ENCODE measurements at places on chromosomes 11 and 22. TPM values are rescaled to one million over a fixed set of nuclear protein-coding genes. Genes with fewer than 3 reads are reported as not detected.

INS gene
- not detected for total RNA-seq

ANO5 gene
- not detected for total RNA-seq

PDGFD gene
- total RNA-seq: 0.11 TPM

CADM1 gene
- total RNA-seq: 49.0 TPM

ARFGAP3 gene
- total RNA-seq: 39.9 TPM

OR56A1 gene
- total RNA-seq: not detected

C22orf31 gene
- not detected for total RNA-seq

ADORA2A gene
- total RNA-seq: 0.25 TPM

TBRG1 gene
- total RNA-seq: 26.0 TPM

KCNK4 gene
- total RNA-seq: not detected

FAM83F gene
- total RNA-seq: 25.9 TPM

NPAS4 gene
- total RNA-seq: not detected

SPA17 gene
- total RNA-seq: 22.3 TPM

KCTD21 gene
- total RNA-seq: 6.7 TPM

BMAL1 gene
- 28.7 TPM for total RNA-seq

SMIM35 gene
- total RNA-seq: not detected

MAFF gene
- 21.1 TPM for total RNA-seq

Data from foreskin keratinocyte (primary cell).